ENCODE measurements at places on chromosomes 6 and 20. TPM values are rescaled to one million over a fixed set of nuclear protein-coding genes. Genes with fewer than 3 reads are reported as not detected.

PTK6 gene
- 0.70 TPM for total RNA-seq

FUT9 gene
- total RNA-seq, result not detected

GHRH gene
- not detected for total RNA-seq

BPIFB4 gene
- total RNA-seq, result not detected

ZNF831 gene
- total RNA-seq, result not detected

DNPH1 gene
- total RNA-seq, result 187 TPM

RAB23 gene
- 9.9 TPM for total RNA-seq

CRISP1 gene
- total RNA-seq, result not detected

CALHM6 gene
- total RNA-seq, result 2.4 TPM

CEP43 gene
- 11.6 TPM for total RNA-seq

RIMS4 gene
- not detected for total RNA-seq

MUC22 gene
- not detected for total RNA-seq

IL17A gene
- not detected for total RNA-seq

RHAG gene
- not detected for total RNA-seq

JPH2 gene
- 0.19 TPM for total RNA-seq

TSHZ2 gene
- 1.2 TPM for total RNA-seq

HSP90AB1 gene
- 1,196 TPM for total RNA-seq

ADNP gene
- 20.0 TPM for total RNA-seq

ADGRG6 gene
- total RNA-seq, result 20.6 TPM

Data from airway epithelial cell (primary cell).